ENCODE measurements at places on chromosomes 6 and 20.

GRCh38 chr20:11544029-11544678 lies 373.5 kb upstream of the BTBD3 start:
- DNase-seq = peak; percentile 23

GRCh38 chr20:32522776-32523612 lies 62.1 kb downstream of the NOL4L start:
- peak; percentile 61 for DNase-seq

- no peak for DNase-seq
Measured at GRCh38 chr6:44661221-44662008, 273.9 kb downstream of the CDC5L start.

- DNase-seq = no peak
Measured at GRCh38 chr6:12608016-12608860, 108.3 kb upstream of the PHACTR1 start.

DNA sequence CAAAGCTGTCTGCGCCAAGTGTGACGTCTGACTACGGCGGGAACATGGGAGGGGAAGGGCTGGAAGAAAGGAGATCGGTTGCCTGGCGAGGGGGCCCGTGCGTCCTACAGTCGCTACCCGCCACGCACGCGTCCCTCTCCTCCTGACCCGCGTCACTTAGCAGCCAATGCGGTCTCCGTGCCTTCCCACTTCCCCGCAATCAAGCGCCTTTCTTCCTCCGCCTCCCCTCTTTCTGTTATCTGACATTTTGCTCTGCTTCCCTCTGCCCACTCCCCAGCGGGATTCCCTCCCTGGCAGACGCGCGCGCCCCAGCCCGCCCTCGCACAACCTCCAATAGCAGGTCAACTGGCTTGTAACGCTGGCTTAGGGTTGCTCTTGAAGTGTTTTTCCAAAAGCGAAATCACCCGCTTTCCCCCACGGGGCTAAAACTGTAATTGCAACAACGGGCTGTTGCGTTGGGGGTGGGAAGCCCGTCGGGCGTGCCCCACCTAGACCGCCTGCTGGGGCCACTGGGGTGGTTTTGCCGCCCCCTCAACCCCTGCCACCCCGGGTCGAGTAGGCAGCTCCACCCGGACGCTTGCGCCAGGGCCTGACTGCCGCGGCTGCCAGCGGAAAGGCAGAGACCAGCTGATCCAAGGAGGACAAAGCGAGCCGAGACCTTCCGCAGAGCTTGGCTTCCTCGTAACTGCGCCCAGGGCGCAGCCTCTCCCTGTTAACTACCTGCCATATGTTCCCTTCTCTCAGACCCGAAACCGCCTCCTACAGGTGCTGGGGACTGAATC lies 6.2 kb upstream of the SOX4 start:
- DNase-seq = no peak

DNA sequence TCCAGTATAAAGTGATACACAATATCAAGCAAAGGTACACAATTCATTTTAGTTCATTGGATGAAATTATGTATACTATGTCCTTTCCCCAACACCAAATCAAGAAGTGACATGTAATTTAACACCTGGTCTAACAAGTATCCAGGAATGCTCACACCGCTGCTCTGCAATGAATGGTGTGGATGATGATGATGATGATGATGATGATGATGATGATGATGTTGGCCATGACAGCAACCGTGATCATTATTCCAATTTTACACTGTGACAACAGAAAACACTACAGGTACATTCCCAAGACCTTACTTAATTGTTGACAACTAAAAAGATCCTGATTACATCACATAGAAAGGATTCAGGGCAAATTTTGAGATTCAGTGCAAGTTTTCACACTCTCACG lies 622.0 kb downstream of the PHF3 start:
- no peak for DNase-seq

DNA sequence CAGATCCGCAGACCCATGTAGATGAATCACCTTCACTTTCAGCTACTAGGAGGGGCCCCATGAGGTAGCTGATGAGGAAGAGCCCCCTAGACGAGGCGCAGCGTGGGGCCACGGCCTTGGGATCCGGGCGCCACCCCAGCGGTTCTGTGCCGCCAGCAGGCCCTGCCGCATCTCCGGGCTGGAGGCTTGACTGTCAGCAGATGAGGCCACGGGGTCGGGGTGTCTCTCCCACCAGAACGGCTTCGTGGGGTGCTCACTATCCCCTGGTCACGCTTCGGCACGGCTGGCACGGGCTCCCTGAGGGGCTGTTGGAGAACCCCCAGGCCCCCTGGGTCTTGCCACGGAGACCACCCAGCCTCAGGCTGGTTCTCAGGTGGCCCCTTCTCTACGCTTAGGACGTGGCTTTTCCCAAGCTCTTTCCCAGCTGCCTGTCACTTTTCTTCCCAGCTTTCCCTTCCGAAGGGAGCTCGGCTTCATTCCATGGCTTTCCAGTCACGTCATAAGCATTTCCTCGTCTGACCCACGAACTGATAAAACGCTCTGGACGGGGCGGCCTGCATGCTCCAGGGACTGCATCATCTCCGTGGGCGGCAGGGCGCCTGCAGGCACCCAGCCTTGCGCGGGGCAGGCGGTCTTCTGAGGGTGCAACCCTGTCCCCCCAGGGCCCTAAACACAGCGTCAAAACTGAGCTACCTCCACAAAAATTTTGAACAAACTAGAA lies 85.9 kb downstream of the THBS2 start:
- no peak for DNase-seq

DNA sequence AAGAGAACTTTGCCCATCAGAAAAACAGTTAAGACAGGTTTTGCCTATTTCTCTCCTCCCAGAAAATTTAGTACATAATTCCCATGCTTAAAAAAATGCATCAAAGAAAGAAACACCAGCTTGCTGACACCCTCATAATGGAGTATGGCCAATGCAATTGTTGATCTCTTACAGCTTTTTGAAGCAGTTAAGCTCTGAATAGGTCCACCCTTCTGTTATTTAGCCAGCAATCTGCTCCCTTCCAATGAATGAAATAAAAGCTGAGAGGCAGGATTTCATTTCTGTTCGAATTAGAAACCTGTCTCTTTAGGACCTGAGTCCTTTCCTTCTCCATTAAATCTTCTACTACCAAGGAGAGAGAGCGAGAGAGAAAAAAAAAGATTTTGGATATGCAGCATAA lies 288.7 kb downstream of the RNF144B start:
- no peak for DNase-seq

- DNase-seq = no peak
Measured at GRCh38 chr20:54456423-54456822, 19.0 kb upstream of the DOK5 start.

GRCh38 chr6:4603291-4603690 lies 172.9 kb upstream of the CDYL start:
- no peak for DNase-seq

DNA sequence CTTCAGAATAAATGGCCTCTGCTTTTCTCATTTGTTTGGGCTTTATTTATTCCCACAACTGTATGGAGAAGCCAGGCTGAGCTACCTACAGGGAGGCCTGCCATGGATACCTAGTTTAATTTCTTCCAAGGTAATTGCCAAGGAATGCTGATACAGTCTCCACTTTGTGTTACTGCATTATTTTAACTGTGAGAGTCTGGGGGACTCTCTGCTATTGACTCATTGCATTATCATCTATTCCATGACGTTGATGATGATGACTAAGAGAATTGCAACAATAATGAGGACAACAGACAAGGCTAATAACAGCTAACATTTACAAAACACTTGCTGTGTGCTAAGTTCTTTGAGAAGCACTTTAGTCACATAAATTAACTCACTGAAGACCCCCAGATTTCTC lies 88.3 kb upstream of the COL21A1 start:
- DNase-seq = no peak

DNA sequence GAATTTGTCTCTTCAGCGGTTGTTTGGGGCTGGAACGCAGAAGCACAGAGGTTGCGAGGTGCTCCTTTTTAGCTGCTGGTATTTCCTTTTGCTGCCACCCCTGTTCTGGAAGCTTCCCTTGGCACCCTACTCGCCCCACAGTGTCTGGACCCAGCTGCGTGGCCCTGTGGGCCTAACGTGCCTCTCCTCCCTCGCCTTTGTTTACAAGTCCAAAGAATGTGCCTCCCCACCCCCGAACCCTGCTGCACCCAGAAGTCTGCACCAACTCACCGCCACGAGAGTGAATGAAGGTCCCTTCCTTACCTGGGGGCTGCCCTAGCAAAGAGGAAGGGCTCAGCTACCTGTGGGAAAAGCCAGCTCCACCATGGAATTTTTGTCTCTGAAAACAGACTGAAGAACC lies 139.7 kb upstream of the RPS6KA2 start:
- DNase-seq = no peak

GRCh38 chr20:55947701-55948100 lies 57.6 kb downstream of the CBLN4 start:
- DNase-seq = no peak
